ENCODE measurements at places on chromosomes 11 and 22.

- DNase-seq, result no peak
Measured at GRCh38 chr11:115298300-115299012, 205.8 kb downstream of the CADM1 start.

DNA sequence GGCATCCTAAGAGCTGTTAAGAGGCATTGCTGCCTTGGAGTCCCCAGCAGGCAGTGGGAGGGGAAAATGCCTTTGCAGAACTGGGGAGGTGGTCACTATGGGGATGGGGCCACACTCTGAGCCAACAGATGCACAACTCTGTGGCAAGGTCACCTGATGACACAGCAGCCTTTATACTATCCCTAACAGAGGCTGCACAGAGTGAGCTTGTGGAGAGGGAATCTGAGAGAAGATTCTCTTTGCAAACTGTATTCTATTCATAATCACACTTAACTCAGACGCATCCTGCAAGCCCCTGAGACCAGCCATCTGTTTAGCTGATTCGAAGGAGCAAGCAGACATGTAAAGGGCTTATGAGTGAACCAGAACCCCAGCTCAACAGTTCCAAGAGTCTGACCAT lies 49.0 kb upstream of the TTC12 start:
- DNase-seq, result no peak

DNA sequence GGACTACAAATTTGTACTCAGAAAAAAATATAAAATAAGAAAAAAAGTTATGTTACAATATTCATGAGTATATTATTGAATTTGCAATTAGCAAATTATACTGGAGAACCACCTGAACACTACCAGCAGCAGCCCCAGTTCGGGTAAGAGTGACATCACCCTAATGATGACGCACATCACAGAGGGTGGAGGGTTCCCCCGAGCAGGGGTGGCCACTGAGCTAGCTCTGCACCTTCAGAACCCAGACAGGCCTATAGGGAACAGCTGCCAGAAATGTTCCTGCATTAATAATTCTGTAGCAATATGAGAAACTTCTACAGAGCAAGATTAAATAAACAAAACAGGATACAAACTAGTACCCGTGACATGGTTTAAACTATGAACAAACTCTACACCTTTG lies 17.5 kb upstream of the ARAP1 start:
- DNase-seq, result no peak

- no peak for DNase-seq
Measured at GRCh38 chr11:26731084-26731456, 9.2 kb upstream of the SLC5A12 start.

GRCh38 chr11:77580712-77581337 lies 8.9 kb upstream of the AQP11 start:
- no peak for DNase-seq

- no peak for DNase-seq
Measured at GRCh38 chr11:46099963-46100316, 21.3 kb downstream of the PHF21A start.

DNA sequence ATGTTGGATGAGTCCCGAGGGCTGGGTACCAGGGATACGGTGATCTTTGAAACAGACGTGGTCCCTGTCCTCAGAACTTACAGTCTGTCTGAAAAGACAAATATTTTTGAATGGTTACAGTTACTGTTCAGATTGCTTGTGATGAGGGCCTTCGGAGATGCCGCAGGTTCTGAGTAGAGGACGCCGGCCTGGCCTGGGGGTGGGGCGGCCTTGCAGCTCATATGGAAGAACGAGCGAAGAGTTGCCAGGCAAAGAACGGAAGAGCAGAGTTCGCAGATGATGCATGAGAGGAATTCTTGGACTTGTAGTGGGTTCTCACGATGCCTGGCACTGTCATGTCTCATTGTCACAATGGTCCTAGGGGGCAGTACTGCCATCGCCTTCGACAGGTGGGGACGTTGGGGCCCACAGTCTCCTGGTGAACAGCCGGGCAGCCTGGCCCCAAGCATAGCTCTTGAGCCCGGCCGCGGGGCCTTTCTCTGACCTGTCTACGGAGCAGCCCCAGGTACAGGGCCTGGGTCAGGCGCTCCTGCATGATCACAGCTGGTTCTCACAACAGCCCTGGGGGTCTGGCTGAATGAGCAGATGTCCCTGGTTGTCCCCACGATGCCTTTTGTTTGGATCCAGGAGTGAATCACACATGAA lies 60.9 kb upstream of the PARVG start:
- DNase-seq, result no peak

DNA sequence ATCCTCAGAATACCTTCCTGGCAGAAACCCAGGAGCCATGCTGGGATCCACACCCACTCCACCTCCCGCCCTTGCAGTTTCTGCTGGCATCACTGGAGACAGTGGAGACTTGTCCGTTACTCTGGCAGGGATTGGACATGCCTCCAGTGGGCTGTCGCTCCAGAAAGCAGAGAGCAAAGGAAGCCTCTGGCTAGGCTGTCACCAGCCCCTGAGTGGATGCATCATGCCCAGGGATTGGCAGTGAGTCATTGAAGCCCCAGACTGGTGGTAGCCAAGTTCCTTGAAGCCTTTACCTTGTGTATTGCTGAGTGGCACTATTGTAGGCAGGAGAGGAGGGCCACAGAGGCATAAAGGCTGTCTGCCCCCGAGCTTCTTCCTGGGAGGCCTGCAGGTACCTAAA lies 34.8 kb upstream of the E2F8 start:
- DNase-seq, result no peak

DNA sequence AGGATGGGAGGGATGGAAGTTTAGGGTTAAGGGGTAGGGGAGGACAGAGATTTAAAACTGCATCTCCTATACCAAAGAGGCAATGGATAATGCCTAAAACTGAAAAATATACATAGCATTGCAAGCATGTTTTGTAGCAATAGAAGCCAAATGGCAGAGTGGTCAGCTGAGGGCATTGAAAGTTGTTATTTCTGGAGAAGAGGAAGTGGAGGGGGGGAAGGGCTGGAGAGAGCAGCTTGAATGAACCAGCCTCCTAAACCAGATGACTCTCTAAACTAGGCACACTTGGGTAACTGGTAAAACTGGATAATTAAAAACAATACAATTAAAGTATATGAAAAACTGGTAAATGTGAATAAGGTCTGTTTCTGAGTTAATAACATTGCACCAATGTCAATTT lies 70.3 kb upstream of the TP53I11 start:
- no peak for DNase-seq

GRCh38 chr22:29272624-29273023 lies 4.6 kb downstream of the EWSR1 start:
- DNase-seq, result no peak

- DNase-seq, result peak; percentile 47
Measured at GRCh38 chr11:110295531-110296225, 736 bp downstream of the RDX start.

- no peak for DNase-seq
Measured at GRCh38 chr11:24688981-24689380, 192.1 kb downstream of the LUZP2 start.

- DNase-seq, result no peak
Measured at GRCh38 chr11:39542460-39542859, 1917.0 kb downstream of the LRRC4C start.

- no peak for DNase-seq
Measured at GRCh38 chr11:60485987-60486386, 6.6 kb upstream of the MS4A12 start.

DNA sequence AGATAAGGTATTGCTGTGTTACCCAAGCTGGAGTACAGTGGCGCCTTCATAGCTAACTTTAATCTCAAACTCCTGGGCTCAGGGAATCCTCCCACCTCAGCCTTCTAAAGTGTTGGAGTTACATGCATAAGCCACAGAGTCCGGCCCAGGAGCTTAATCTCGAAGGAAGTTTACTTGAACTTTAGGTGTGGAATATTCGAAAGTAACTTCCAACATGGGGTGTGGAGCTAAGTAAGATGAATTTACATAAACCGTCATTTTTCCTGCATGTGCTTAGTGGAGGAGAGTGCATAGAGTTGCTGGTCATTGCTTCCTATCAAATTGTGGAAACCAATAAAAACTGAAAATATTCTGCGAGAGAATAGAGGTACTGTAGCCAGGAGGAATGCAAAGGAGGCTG lies 1.5 kb downstream of the ATG13 start:
- no peak for DNase-seq

GRCh38 chr11:125072218-125072960 lies 9.3 kb downstream of the SLC37A2 start:
- no peak for DNase-seq

GRCh38 chr11:99366546-99366945 lies 345.8 kb downstream of the CNTN5 start:
- DNase-seq, result no peak

DNA sequence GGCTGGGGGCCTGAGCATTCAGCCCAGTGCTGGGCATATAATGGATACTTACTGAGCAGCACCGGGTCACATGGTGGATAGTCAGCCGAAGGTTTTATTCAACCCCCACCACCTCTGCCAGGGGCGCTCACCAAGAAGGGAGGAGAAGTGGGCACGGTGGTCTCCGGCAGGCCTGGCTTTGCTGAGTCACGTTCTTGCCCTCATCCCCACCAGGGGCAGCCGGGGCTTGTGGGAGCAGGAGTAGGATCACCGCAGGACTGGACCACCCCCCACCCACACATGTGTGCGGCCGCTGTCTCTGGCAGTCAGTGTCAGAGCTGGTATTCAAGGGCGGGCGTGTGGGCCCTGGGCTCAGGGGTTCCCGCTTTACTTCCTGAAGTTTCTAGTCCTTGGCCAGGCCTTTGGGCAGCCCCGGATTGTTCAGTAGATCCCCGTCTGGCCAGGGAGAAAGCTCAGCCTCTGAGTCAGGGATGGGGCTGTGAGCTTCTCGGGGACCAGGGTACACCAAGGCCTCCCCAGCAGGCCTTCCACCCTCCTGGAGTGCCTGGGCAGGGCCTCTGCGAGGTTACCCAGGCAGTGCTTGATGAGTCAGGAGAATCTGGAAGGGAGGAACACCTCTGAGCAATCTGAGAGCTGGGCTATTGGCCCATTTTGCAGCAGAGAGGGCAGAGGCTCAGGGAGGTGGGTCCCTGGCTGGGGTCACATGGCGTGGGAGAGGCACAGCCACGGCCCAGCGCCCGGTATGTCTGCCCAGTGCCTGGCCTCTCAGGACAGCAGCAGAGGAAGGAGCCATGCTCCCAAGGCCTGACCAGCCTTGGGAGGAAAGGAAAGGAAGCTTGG lies 60.6 kb downstream of the RTL6 start:
- no peak for DNase-seq

DNA sequence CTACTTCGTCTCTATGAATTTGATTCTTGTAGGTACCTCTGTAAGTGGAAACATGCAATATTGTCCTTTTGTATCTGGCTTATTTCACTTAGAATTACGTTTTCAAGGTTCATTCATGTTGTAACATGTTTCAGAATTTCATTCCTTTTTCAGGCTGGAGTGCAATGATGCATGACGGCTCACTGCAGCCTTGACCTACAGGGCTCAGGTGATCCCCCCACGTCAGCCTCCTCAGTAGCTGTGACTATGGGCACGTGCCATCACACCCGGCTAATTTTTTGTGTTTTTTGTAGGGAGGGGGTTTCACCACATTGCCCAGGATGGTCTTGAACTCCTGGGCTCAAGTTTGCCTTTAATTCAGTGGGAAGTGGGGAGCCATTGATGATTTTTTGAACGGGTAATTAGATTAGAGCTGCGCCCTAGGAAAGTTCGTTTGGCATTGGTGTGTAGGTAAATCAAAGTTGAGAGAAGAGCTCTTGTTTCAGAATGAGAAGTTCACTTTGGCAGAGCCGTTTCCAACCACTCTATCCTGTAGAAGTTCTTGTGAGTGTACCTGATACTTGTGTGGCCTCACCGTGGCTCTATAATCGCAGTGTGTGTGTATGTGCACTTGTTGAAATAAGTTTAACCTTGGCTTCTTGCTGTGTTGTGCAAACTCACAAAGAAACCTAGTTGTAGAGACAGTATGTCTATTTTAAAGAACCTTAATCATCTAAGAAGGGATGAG lies 115.9 kb downstream of the NAV2 start:
- DNase-seq, result no peak

- DNase-seq, result no peak
Measured at GRCh38 chr11:117068303-117068860, 29.8 kb downstream of the SIK3 start.

DNA sequence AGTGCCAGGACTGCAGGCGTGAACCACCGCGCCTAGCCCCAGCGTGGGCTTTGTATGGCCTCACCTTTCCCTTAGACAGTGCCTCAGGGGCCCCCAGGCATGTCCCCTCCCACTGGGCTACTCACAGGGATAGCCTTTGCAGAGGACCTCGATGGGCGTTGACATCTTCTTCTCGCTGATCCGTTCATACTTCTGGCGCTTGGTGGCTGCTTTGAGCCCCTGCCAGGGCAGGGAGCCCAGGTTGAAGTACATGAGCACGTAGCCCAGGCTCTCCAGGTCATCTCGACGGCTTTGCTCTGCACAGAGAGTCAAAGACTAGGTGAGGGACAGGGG lies 17.5 kb downstream of the CSNK1E start:
- DNase-seq, result peak; percentile 46

DNA sequence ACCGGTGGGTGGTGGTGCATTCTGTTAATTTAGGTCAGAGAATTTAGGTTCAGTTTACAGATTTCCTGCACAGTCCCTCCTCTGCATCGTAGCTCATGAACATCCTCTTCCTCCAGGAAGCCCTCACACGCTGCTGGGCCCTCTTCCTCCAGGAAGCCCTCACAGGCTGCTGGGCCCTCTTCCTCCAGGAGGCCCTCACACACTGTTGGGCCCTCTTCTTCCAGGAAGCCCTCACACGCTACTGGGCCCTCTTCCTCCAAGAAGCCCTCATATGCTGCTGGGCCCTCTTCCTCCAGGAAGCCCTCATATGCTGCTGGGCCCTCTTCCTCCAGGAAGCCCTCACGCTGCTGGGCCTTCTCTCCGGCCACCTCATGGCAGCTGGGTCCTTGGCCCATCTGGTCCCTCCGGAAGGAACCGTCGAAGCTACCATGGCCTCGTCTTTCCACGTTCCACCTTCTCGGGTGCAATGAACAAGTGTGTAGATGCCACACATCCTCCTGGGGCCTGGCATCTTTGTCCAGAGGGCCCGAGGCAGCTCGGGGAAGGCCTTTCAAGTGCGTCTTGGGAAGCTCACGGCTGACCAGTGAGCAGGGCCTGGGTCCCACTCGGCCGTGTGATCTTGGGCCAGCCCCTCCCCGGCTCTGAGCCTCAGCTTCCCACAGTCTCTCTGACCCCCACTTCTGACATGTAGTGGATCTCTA lies 58.9 kb upstream of the PPARA start:
- peak; percentile 12 for DNase-seq

DNA sequence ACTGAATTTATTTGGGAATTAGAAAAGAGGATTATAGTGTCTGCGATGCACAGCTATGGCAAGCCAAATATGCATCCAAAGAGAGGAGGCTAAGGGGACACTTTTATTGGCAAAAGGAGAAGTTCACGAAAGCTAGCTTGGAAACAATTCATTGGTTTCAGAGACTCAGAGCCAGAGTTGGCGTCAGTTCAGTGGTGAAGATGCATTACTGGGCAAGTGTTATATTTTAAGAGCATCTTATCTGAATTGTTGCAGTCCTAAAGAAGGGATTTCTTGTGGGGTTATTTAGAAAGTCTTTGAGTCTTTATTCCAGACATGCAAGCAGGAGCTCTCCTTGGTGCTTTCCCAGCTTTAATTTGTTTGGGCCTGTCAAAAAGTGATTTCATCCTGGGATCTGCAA lies 15.0 kb downstream of the CLDN5 start:
- no peak for DNase-seq

All from left ventricle myocardium inferior (tissue), 1 donor.